Neural progenitor cell (in vitro differentiated cells): ENCODE measurements at places on chromosomes 2 and 18.

DNA sequence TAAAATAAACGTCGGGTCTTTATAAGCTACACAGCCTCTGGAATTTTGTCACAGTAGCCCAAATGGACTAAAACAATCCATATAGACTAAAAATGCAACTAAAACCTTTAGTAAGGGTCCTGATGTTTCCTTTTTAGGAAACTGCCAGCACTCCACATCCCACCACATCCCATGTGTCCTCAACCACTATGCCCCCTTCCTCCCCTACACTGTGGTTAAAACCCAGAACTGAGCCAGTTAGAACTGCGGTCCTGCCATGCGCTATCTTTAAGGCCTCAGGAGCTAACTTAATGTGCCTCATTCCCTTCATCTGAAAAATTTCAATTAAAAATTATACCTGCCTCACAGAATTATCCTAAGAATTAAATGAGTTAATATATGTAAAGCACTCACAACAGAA, 41.1 kb downstream of the ACVR1 start:
- DNase-seq = no peak

- DNase-seq = no peak
Observed at GRCh38 chr2:111034146-111034545, 86.6 kb upstream of the BCL2L11 start.

- DNase-seq = no peak
Observed at GRCh38 chr2:233059797-233060500, at the start of gene INPP5D. Gene INPP5D, plus strand, starts transcription at chr2:233060342. Its CDS starts 137 bp downstream, at chr2:233060479.

DNA sequence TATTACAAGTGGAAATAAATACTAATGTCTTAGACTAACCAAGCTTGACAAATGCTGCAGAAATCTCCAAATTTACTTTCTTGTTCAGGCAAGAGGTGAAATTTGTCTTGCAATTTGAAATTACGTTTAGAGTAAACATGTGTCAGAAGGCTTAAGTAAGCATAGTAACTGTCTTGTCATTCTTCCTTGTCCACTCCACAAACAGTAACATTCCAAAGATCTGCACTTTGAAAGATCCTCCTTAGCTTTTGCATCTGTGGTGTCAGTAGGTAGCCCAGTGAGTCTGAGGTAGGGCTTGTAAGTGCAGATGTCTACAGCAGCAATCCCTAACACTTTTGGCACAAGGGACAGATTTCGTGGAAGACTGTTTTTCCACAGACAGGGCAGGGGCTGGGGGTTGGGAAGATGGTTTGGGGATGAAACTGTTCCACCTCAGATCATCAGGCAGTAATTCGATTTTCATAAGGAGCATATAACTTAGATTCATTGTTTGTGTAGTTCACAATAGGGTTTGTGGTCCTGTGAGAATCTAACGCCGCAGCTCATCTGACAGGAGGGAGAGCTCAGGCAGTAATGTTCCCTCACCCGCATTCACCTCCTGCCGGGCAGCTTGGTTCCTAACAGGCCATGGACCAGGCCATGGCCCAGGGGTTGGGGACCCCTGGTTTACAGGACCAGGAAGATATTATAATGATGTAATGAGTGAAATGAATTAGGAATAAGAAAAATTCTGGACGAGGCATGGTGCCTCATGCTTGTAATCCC, 18.6 kb downstream of the RASGRP3 start:
- DNase-seq = no peak

GRCh38 chr2:55428258-55428657, 8.6 kb upstream of the CCDC88A start:
- no peak for DNase-seq

DNA sequence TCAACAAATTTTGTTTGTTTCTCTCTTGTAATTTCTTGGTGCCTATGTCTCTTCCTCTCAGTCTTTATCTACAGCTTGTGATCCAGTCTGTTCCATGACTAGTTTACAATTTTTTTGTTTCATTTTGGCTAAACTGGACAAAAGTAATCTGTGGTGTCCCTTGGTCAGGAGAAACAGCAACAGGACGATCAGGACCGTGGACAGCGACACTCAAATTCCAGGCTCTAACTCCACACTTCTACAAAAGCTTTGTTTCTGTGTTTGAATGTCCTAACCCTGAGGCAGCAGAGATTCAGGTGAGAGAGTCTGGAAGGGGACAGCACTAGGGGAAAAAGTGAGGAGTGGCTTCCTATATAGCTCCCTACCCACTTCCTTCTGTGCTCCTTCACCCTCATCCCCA, 593.3 kb upstream of the FANCL start:
- DNase-seq = peak; percentile 74

GRCh38 chr2:38497670-38498037, 105.1 kb downstream of the HNRNPLL start:
- no peak for DNase-seq

- DNase-seq = peak; percentile 69
Observed at GRCh38 chr2:36459725-36460137, 104.2 kb downstream of the CRIM1 start.

DNA sequence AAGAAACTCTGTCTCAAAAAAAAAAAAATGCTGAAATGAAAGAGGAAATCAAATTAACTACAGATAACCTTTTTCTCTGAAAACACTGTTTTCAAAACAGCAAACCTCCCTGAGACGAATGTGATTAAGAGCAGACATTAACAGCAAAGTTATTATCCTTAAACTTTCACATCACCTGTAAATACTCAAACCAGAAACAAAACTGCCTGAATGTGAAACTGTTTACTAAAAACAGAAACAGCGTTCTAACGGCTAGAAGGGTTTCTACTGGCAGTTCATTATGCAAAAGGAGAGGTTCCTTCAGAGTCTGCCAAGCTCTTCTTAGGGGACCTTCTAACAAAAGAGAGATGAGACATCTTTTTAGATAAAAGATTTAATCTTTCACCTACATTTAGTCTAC, 45.9 kb downstream of the PNO1 start:
- no peak for DNase-seq

DNA sequence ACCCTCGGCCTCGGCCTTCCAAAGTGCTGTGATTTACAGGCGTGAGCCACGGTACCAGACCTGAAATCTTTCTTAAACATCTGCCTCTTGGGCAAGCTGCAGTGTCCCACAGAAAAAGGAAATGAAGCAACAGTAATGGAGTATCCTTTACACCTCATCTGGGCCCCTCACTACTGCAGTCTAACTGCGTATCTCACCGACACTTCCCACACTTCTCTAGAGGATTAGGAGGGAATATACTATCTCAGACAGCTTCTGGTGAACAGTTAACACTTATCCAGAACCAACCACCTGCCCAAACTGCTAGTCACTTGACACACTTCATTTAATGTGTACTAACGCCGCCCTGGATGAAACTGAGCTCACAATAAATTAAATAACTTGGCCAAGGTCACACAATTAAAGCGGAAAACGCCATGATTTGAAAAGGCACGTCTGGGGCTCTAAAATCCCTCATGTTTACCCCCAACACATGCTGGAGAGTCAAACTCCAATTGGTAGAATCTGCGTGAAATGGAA, 993 bp downstream of the COX7A2L start:
- DNase-seq = no peak

DNA sequence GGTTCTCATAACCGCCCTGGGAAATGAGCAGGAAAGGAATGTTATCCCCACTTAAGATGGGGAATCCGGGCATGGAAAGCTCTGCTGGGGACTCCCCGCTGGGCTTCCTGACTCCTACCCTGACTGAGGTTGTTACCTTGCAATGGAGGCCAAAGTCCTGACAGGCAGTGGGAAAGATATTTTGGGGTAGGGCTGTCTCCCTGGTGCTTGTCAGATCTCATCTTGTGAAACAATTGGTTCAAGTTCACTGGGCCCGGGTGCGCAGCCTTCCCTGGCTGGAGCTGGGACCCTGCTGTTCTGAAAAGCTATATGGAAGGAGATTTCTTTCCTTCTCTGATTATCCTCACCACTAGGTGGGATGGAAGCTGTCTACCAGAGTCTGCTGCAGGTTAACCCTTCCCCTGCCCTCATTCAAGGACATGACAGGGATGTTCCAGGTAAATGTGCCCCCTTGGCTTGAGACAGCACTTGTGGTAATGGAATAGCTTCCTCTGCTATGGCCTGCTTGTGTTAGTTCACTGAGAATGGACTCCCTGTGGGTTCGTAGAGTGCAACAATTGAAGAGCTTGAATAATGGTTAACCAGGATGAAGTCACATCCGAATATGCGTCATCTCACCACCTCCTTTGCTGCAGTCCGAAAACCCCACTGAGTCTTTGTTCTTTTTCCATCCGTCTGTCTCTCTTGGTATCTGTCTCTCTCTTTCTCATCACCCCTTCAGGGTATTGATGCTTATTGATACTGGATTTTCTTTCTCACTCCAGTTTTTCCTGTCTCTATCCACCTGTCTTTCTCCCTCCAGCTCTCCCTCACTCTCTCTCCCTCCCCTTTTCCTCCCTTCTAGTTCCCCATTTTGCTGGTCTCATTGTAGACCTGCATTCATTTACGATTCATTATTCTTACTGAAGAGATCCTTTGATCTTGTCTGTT, 67.8 kb upstream of the EPAS1 start:
- DNase-seq = peak; percentile 41

GRCh38 chr2:186379052-186379451, 107.0 kb upstream of the ZC3H15 start:
- no peak for DNase-seq

DNA sequence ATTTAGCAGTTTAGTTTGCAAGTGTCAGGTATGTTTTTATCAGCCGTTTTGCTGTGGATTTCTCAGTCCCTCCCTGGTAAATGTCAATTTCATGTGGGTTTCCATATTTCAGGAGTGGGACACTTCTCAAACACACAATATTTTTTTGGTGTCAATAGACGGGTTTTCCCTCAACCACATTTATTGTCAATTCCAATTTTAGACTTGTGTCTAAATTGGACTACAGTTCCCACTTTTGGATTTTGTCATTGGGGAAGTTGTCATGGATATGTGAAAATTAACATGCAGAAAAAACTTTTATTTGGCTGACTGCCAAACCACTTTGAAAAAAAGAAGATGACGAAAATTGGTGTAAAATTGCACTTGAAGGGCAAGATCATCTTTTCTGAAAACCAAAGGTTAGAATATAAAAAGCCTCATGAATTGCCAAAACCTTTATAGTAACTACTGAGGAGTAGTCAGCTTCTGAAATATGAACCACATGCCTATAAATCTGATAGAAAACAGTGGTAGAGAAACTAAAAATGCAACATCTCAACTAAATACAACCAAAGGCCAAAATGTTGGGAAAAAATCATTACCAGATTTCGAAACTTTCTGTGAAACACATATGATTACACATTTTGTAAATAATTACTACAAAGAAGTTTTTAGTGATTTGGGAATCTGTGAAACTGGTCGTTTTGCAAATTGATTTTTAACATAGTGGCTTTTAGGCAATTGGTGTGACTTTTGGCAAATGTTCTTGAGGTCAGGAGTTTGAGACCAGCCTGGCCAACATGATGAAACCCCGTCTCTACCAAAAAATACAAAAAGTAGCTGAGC, 106.4 kb downstream of the BCL2L11 start:
- no peak for DNase-seq

DNA sequence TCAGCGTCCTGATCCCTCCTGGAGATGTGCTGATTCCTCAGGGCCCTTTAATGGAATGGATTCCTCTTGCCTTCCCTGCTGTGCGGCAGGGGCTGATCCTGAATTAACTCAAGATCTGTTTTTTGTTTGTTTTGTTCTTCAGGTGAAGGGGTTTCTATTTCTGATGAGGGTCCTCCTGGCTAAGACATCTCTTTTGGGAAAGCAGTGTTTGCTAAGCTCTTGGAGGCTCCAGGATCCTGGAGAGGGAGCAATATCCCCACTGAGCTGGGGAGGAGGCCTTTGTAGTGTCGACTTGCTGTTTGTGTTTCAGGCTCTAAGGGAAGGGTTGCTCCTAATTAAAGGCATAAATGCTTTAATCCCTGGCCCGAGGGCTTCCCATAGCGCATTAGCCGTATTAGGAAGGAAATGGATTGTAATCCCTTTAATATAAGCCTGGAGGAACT, 65.3 kb upstream of the FOXI3 start:
- DNase-seq = peak; percentile 91

GRCh38 chr2:164952057-164952702, 3.1 kb downstream of the SLC38A11 start:
- DNase-seq = no peak
